ENCODE measurements at places on chromosomes 12 and 14.
A peak's percentile ranks its signal among the peaks of the same experiment; 100 is the strongest.

GRCh38 chr12:124684496-124684895 is 117.1 kb upstream of the NCOR2 start:
- DNase-seq, result no peak

DNA sequence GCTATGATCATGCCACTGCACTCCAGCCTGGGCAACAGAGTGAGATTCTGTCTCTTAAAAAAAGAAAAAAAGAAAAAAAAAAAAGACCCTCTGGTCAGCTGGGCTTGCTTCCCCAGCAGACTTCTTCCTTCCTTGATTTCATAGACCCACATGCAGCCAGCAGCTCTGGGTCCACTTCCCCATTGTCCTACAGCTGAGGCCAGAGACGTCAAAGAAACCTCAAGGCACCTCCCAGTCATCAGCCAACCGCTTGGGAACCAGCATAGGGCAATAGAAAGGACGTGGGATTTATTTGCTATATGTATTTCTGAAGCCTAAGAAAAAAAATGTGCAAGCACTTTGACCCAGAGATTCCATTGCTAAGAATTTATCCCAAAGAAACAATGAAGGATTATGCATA is 35.4 kb upstream of the SPPL3 start:
- DNase-seq, result no peak

DNA sequence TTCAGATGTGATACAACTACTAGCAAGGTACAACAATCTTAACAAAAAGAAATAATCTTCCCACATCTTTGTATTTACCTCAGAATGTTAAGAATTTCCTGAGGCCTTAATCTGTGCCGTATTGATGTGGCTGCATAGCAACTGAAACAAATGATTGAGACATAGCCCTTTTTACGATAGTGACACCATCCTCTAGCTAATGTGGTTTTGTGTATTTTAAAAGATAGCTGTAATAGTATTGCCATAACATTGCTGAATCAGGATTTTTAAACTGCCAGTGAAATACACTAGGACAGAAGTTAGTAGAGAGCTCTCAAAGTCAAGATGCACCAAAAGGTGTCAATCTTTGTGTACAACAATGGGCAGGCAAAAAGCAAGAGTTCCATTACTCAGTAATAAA is 11.9 kb downstream of the NPAS3 start:
- DNase-seq, result peak; percentile 14

DNA sequence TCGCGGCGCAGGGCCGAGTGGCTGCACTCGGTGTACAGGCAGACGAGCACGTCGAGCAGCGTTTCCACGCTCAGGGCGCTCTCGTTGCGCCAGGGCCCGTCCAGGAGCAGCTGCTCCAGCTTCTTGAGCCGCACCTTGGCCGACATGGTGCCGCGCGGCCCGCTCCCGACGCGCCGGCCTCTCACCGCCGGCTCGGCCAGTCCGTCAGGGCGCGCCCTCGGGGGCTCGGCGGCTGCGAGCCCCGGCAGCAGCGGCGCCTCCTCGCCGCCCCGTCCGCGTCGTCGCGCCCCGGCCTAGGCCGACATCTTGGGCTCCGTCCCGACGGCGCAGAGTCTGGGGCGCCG is 349 bp downstream of the CDC42BPB start:
- peak; percentile 22 for DNase-seq

GRCh38 chr14:59540852-59541251 is 35.8 kb downstream of the CCDC175 start:
- peak; percentile 18 for DNase-seq

- no peak for DNase-seq
Observed at GRCh38 chr14:103022002-103022684, 35.2 kb downstream of the CDC42BPB start.

DNA sequence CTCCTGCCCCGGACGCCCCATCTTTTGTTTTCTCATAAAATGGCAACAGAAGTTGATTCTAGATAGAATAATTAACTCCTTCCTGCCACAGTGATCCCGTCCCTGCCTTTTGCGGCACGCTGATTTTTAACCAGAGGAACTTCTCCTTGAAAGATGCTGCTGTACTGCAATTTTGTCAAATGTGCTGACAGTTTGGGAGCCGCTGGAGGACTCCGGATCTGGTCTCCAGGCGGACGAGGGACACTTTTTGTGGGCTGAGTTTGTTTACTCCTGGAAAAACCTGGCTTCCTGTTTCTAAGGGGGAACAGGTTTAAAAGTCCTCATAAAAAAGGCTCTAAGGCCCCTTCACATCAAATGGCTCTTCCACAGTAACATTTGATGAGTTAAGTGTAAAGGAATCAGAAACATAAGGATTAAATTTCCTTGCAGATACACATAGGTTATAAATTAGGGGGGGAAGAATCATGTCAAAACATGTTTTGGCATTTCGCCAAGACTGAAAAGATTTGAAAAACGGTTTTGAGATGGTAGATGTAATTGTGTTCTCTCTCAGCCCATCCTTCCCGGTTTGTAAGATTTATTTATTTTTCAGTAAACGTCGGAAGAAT is 15.5 kb downstream of the FZD10 start:
- DNase-seq, result no peak

- DNase-seq, result no peak
Observed at GRCh38 chr12:65287426-65287825, 8.9 kb downstream of the MSRB3 start.

Data from NCI-H226 (cell line).